ENCODE measurements at places on chromosomes 5 and 9.

- DNase-seq, result peak; percentile 85
Measured at GRCh38 chr9:132744881-132745755, 74.9 kb downstream of the GTF3C4 start.

- no peak for DNase-seq
Measured at GRCh38 chr9:20197976-20198685, 409.3 kb upstream of the SLC24A2 start.

GRCh38 chr5:77117161-77117560 is 30.1 kb upstream of the ZBED3 start:
- no peak for DNase-seq

GRCh38 chr5:150242251-150242894 is 47.2 kb downstream of the CAMK2A start:
- DNase-seq, result no peak

- DNase-seq, result no peak
Measured at GRCh38 chr9:21294364-21294774, 10.7 kb downstream of the IFNA5 start.

DNA sequence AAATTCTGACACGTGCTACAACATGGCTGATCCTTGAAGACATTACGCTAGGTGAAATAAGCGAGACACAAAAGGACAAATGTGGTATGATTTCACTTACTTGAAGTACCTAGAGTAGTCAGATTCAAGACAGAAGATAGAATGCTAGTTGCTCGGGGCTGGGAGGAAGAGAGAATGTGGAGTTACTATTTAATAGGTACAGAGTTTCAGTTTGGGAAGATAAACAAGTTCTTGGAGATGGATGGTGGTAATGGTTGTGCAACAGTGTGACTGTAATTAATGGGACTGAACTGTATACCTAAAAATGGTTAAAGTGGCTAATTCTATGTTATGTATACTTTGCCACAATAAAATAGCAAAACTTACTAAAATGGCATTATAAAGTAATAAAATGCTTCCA is 34.4 kb downstream of the PAM start:
- DNase-seq, result no peak
